ENCODE measurements at places on chromosomes 11 and 22. TPM values are rescaled to one million over a fixed set of nuclear protein-coding genes. Genes with fewer than 3 reads are reported as not detected.

DNA sequence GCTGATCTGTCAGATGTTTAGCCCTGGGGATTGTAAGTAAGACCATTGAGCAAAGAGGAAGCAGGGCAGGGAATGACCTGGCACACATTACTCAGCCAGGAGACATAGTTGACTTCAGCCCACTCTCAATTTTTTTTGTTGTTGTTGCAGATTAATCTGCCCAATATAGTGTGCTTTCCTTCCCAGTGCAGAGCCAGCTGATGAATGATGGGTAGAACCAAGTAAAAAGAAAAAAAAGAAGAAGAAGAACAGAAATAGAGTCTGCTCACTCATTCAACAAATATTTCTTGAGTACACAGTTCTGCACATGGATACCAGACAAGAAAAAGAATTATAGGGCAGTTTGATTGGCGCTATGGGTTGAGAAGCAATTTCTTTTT is 292.7 kb downstream of the ETS1 start:
- H3K27ac ChIP-seq = no peak overlapping the region
- peaks cover 58% of the 10 kb centered on the region for H3K27me3 ChIP-seq
- no peaks in the 10 kb centered on the region for H3K4me1 ChIP-seq
- no peak for DNase-seq

DNA sequence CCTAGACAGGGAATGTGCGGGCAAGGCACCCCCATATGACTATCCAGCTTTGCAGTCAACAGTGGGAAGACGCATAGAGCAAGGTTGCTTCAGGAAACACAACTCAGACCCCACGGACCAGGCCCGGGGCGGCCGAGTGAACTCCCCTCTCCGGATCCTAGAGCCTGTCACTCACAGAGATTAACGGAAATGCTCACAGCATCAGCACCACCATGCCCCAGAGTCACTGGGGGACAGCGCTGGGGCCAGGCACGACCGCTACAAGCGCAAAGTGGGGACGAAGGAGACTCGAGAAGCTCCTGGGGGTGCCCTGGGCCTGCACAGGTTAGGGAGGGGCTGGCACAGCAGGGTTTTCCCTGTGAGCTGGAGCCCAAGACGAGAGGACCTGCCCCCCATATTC is 15.9 kb downstream of the MACROD1 start:
- peaks cover 22% of the 10 kb centered on the region for H3K4me1 ChIP-seq
- no peak overlapping the region for H3K4me3 ChIP-seq
- H3K36me3 ChIP-seq = no peaks in the 10 kb centered on the region
- no peaks in the 10 kb centered on the region for H3K27me3 ChIP-seq
- DNase-seq = no peak
- no peak overlapping the region for H3K27ac ChIP-seq

TMEM86A gene
- total RNA-seq = 0.09 TPM

- no peaks in the 10 kb centered on the region for H3K27me3 ChIP-seq
- no peak overlapping the region for H3K27ac ChIP-seq
Observed at GRCh38 chr11:16526947-16527346, 170.6 kb upstream of the SOX6 start.

DNA sequence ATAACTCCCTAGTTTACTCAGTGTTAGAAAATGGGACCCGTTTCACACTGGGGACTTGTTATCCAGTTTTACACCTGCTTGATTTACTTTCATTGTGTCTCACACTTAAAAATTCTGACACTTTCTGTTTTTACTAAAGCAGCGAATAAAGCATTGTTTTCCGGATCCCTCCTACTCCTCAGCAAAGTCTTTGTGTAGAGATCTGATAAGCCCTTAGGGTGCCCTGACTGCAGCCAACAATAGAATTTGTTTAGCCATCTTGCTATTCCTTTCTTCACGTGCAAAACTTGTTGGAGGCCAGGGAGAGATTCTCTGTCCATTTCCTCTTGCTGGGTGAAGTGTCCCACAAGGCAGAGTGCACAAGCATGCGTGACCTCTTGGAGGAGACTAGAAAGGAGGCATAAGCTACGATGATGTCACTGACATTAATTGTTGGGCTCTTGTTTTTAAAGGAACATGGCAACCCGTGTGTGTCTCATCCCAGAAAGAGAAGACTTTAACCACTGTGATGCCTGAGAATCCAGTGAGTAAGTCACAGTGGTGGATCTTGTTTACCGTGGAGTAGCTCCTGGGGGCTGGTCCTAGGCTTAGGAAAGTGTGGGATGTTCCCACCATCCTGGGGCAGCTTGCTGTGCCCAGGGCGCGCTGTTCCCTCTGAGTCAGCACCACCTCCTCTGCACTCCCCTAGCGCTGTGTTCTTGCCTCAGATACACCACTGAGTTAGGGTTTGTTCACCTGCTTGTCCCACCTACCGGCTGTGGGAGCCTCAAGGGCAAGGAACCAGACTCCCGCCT is 27.7 kb downstream of the MICAL2 start:
- no peak for DNase-seq
- H3K36me3 ChIP-seq = no peaks in the 10 kb centered on the region
- no peaks in the 10 kb centered on the region for H3K4me1 ChIP-seq
- H3K4me3 ChIP-seq = no peak overlapping the region
- no peak overlapping the region for H3K27ac ChIP-seq

TBC1D22A gene
- total RNA-seq = 22.5 TPM

THRSP gene
- total RNA-seq = not detected

CATSPERZ gene
- total RNA-seq = not detected

AQP11 gene
- total RNA-seq = 0.39 TPM

Measured in A673 (cell line).